NCI-H1694 treated with DMSO at 0.1 percent for 48 hours (cell line): ENCODE measurements at places on chromosomes 6 and 20.

DNA sequence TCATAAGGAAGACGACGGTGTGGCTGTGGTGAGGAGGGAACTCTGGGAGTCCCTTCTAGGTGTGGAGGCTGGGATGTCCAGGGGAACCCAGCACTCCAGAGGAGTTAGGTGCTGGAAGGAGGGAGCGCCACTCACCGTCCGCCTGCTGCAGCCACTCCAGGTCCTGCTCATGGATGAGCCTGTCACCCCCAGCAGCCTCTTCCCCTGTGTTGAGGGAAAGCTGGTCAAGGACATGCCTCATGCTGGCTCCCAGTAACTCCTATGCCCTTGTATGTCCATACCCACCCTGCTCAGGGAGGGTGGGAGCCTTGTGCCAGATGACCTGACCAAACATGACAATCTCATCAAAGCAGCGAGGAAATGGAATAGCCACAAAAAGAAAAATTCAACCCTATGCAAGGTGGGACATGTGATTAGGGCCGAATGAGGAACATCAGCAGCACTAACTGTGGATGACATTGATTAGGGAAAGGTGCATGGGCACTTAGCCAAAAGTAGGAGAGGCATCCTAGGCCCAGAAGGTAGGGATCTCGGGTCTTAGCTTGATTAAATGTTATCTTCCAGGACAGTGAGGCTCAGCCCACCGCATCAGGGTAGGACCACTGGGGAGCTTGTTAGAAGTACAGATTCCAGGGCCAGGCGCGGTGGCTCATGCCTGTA is 3.0 kb downstream of the DNPH1 start:
- no peak for DNase-seq

DNA sequence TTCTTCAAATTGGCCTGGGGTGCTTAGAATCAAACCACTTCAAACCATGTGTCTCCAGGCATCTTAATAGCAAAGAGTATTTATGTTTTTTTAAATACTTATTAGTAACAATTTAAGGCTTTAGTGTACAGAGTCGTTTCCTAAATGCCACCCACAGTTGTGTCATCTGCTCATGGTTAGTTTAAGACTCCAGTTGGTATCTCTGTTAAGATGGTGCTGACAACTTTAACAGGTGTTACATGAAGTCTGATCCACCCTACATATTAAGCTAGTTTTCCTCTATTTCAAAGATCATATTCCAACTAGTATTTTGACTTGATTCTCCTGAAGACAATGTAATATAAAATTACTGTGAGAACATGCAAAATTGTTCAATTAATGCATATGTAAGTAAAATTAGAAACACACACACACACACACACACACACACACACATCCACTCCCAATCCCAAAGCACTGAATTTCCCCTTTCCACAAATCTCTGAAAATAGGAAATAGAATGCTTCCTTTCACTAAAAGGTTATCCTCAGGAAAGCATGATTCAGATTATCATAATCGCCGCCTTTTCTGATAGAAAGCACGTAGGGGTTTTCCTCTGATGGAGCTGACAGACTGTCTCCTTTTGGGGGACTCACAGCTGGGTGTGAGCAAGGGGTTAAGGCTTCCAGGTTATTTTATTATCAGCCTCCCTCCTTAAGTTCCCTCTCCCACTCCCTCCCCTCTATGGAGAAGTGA is 10.5 kb downstream of the CNKSR3 start:
- no peak for DNase-seq

DNA sequence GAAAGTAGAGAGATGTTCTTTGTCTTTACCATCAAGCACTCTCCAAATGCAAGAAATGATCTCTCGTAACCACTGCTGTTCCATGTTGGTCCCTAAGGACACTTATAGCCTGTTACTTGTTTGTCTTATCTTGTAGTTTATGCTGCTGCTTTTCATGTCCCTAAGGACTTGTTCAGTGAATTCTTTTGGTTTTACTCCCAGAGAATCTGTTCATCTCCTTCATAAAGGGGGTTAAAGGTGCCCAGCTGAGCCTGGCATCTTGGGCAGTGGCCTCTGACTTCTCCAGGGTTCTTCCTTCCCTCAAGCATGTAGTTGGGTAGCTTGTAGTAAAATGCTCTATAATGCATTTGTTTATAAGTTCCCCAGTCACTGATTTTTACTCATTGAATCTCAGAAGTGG is 864 bp upstream of the PKIG start:
- no peak for DNase-seq

DNA sequence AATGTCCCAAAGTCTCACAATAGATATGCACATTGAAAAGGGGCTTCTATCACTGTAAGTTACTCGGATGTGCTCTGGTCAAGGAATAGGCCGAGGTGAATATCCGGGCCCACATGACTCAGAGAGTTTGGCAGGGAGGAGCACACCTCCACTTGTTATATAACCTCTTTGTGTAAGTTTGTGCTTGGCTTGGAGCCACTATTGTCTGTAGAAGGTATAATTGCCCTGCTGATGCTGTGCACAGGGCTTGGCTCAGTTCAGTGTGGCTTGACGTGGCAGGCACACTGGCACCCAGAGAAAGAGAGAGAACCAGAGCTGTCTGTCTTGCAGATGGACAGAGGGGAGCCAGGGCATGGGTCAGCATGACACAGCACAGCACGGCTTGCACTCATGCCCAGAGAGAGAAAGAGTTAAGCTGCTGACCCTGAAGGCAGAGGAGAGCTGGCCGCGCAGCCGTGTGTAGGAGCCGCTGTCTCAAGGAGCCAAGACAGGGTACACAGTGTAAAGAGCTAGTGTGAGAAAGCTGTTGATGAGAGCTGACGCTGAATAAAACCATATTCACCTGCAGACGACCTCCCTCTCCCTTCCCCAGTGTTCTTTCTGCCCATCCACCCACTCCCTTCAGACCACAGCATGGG is 482.5 kb downstream of the C6orf118 start:
- no peak for DNase-seq

DNA sequence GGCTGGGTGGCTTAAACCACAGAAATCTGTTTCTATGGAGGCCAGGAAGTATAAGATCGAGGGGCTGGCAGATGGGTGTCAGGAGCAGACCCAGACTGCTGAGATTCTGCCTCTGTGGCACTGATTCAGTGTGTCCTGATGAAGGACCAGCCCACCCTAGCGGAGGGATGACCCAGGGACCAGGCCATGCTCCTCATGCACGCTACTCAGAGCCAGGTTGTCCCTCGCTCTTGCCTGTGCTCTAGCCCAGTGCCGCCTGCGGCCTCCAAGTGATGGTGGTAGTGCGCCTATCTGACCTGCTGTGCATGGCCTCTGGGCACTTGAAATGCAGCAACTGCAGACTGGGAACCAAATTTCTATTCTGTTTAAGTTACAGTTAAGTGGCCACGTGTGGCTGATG is 13.1 kb upstream of the APMAP start:
- no peak for DNase-seq

GRCh38 chr6:69005199-69005598 is 370.1 kb downstream of the ADGRB3 start:
- no peak for DNase-seq

- DNase-seq: no peak
Measured at GRCh38 chr6:158854214-158855101, 35.3 kb upstream of the EZR start.
